ENCODE measurements at places on chromosomes 3 and 15.

- no peak for DNase-seq
These were observed 87.4 kb upstream of the GSK3B start for GRCh38 chr3:120181632-120182031.

DNA sequence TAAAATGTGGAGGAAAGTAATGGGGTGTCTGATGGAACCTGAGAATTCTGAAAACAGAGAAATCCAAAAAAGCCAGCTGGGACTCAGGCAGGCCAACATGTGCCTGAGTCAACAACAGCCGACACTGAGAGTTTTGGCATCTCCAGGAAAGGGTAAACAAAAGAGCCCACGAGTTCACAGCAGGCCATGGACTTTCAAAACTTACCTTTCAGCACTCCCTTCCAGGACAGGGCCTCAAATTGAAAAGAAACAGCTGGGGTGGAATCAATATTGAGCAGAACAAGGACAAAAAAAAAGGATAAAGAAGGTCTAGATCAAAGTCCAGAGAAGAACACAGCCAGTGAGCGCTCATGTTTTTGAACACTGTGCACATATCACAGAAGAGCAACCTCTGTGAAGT is 735.4 kb upstream of the GRM7 start:
- no peak for DNase-seq

GRCh38 chr3:150148227-150148626 is 177.5 kb upstream of the PFN2 start:
- no peak for DNase-seq

GRCh38 chr15:56176996-56177395 is 66.7 kb downstream of the RFX7 start:
- no peak for DNase-seq

DNA sequence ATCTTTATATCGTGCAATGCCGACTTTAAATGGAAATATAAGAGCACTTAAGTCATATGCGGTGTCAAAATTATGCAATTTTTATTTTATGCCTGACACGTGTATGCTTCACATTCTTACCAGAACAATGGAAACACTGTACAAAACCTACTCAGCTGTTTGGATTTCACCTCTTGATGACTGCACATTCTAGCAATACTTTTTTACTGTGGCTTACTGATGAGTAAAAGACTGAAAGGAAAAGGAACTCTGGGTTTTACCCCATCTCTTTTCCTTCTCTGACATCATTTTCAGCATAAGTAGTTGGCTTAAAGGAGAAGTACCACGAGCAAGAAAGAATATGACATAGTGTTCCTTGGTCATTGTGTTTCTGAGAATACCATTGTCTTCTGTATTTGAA is 142.8 kb downstream of the POLR2M start:
- DNase-seq, result no peak

GRCh38 chr15:49875392-49875791 is 243.6 kb downstream of the ATP8B4 start:
- no peak for DNase-seq

- DNase-seq, result no peak
These were observed 13.3 kb upstream of the THUMPD3 start for GRCh38 chr3:9349321-9350117.

DNA sequence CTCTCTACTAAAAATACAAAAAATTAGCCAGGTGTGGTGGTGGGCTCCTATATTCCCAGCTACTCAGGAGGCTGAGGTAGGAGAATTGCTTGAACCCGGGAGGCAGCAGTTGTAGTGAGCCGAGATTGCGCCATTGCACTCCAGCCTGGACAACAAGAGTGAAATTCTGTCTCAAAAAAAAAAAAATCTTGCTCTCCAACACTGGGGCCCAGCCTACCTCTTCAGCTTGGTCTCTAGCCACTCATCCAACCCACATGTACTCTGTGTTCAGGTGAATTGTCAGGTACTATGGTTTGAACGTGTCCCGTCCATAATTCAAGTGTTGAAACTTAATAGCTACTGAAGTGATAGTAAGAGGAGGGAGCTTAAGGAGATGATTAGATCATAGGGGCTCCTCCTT is 22.4 kb upstream of the RAB7A start:
- no peak for DNase-seq

- DNase-seq, result no peak
These were observed 318.2 kb upstream of the SEMA6D start for GRCh38 chr15:47399100-47399499.

GRCh38 chr3:189467451-189467850 is 163.7 kb upstream of the TP63 start:
- DNase-seq, result no peak

GRCh38 chr3:150090006-150090405 is 119.3 kb upstream of the PFN2 start:
- no peak for DNase-seq

DNA sequence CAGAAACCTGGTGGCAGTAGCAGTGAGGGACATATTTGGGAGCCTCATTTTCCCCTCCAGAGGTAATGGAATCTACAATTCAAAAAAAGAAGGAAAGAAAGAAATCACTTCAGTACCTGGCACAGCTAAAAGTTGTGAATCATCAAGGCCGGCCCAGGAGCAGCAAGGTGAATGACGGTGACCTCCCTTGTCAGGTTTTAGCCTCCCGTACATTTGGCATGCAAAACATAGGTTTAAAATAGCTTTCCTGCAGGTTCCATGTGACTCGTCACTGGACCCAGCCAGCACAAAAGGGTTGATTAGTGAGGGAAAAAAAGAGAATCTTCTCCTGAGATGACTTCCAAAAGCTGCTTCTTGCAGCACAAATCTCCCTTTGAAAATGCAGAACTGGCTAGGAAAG is 394.2 kb downstream of the LSAMP start:
- DNase-seq, result no peak

DNA sequence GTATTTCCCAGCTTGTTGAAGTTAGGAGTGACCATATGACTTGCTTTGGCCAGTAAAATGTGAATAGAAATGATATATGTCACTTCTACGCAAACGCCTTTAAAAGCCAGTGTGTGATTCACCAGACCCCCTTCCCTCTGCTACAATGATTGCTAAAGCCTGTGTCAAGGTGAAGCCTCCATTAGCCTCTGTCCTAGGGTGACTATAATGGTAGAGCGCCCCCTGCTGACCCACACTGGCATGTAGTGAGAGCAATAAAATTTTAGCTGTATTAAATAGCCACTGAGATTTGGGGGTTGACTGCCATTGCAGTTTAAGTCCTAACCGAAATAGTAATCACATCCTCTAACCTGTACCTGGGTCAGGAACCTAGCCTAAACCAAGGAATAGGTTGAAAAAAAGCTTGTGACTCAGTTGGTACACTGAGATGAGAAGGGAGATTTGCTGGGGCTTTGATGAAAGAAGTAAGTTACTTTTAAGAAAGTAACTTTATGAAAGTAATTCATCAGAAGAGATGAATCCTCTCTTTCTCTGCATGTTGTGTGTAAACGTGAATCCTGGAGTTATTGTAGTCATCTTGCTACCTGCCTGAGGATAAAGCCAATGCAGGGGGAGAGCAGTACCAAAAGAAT is 52.6 kb downstream of the GTF2E1 start:
- DNase-seq, result peak; percentile 73

DNA sequence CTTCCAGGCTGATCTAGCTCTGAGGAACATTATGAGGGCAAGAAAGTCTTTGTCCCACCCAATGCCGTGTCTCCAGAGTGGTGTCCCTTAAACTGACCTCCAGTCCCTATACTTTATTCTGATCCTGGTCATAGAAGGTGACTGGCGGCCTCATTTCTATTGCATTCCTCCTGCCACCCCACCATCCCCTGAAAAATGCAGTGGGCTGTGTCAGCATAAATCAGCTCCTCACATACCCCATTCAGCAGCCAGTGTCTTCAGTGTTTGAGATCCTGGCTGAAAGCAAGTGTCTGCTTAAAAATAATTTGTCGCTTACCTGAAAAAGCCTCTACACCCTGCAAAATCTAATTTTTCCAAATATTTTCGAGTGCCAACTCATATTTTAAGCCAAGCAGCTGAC is 346.1 kb downstream of the FEZF2 start:
- no peak for DNase-seq

DNA sequence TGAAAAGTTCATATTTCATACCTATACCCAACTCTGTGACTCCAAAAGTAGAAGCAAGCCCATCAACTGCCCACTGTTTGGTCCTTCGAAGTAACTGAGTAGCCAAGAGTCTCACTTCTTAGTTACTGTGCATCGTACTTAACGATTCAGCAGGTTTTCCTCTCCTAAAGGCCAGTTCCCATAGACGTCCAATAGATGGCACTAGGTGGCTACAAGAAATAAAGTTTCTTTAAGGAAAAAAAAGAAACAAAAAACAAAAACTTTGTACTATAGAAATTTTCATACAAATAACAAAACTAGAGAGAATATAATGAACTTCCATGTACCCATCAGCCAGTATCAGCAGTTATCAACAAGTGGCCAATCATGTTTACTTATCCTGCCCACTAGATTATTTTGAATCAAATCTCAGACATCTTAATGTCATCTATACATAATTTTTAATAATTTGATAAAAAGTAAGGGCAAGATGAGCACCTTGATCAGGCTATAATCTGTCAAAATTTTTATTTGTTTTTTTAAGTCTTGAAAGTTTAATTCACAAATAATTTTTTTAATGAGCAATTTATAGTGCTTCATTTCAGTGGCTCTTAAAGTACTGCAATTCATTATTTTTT is 63.8 kb upstream of the ACP3 start:
- no peak for DNase-seq

GRCh38 chr3:99644746-99645145 is 6.4 kb downstream of the COL8A1 start:
- DNase-seq, result no peak

GRCh38 chr3:126270145-126270811 is 86.9 kb downstream of the KLF15 start:
- no peak for DNase-seq

- DNase-seq, result no peak
These were observed 80.3 kb upstream of the FLNB start for GRCh38 chr3:57927916-57928315.

DNA sequence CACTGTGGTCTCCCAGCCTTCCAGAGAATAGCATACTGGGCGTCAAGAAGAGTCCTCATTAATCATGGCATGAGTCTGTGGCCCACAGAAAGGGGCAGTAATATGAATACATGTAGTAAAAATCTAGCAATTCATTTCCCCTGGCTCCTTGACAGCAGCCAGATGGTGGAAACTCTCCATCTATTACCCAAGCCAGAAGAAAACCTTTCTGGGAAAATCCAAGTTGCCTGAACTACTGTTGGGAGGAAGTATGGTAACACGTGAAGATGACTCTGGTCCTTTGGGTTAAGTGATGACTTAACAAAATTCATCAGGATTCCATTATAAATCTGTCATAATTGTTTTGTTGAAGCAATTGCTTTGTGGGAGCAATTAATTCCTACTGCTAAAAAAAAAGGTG is 530.5 kb downstream of the FHIT start:
- no peak for DNase-seq

- DNase-seq, result no peak
These were observed 596.1 kb downstream of the ZNF385D start for GRCh38 chr3:21154911-21155310.

DNA sequence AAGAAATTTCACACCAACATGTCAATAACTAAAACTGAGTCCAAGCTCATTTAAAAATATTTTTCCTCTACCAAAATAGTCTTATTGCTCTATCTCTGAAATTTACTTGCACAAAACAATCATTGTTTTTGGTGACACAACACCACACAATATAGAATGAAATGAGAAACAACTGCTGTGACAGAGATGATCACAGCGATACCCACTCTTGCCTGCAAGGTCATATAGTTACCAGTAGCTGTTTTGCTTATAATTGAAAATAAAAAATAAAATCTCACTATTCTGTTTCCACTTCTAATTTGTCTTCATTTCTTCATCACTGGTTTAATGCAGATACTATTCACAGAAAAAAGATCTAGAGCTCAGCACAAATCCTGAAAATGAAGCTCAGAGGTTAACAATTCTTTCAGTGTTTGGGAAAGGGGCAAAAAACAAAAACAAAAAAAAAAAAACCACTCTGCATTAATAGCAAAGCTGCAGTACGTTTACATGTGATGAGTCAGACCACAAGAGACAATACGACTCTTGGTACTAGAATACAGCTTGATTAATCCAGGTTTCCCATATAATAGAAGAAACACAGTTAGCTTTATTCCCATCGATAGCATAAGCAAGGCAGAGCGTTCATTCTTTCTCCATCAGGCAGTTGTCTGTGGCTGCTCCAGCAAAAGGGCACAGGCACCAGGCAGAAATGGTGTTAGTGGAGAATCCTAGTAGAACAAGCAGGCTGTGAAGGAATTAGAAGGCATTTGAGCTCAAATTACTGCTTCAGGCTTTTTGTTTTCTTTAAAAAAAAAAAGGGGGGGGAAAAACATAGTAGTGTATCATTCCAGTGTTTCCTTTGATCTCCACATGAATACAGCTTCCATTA is 773 bp downstream of the ANKRD28 start:
- DNase-seq, result no peak

DNA sequence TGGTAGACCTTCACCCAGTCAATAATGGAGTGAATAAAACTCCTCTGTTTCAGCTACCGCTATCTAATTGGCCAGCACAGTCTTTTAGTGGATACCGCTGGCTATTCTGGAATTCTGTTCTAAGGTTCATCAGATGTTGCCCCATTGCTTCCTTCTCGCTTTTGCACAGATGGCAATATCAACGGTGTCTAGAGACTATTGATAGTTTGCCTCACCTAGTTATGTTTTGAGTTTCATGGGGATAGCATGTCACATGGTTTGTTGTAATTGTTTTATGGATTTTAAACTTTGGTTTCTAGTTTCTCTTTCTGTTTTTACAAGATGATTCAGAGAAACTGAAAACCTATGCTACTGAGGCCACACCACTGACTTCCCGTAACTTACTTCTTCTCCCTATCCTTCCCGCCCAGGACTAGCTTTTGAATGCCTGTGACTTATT is 2.0 kb downstream of the XRN1 start:
- no peak for DNase-seq

- DNase-seq, result no peak
These were observed 68.1 kb downstream of the PGPEP1L start for GRCh38 chr15:98939311-98940080.

DNA sequence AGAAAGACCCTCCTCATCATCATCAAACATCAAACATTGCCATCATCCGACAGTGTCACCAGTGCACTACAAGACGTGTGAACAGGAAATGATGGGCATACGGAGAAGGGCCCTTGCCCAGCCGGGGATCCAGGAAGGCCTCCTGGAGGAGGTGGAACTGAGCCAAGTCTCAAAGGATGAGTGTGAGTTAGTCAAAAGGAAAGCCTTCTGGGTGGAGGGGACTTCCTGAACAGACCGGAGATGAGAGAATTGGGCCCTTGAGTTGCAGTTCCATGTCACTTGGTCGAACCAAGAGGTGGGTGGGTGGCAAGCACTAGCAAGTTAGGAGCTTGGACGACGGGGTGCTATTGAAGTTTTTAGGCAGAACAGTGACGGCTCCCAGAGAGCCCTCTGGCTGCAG is 8.5 kb downstream of the SEMA4B start:
- no peak for DNase-seq

- no peak for DNase-seq
These were observed 1.6 kb upstream of the UBA3 start for GRCh38 chr3:69081583-69082262.

All from activated gamma-delta T cell treated with anti-CD3 and anti-CD28 coated beads, Interleukin-2, amount 50 U/mL, for 16 hours (primary cell).